NCI-H2107 (cell line): ENCODE measurements at places on chromosomes 5 and 9.

DNA sequence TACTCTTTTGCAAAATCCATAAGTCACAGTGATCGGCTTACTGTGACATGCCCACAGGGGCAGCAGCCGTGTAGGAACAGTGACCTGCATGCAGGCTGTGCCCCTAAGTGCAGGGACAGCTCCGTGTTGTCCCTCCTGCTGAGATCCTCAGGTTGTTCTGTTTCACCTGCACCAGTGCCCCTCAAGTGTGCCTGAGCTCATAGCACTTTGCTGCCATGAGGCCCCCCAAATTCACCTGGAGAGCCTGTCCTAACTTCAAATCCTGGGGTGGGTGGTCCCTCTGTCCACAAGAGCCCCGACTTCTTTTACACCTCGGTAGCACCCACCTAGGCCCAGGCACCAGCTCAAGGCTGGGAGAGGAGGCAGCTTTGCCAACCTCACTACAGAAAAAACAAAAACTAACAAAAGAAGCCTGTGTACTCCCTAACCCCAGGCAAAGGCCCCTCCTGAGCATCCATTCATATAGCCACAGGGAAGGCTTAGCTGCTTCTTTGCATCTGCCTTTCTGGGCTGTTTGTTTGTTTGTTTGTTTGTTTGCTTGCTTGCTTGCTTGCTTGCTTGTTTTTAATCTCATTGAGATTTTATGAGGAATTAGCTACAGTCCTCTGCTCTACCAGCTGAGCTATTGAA, 214.5 kb downstream of the AUH start:
- no peak for DNase-seq

DNA sequence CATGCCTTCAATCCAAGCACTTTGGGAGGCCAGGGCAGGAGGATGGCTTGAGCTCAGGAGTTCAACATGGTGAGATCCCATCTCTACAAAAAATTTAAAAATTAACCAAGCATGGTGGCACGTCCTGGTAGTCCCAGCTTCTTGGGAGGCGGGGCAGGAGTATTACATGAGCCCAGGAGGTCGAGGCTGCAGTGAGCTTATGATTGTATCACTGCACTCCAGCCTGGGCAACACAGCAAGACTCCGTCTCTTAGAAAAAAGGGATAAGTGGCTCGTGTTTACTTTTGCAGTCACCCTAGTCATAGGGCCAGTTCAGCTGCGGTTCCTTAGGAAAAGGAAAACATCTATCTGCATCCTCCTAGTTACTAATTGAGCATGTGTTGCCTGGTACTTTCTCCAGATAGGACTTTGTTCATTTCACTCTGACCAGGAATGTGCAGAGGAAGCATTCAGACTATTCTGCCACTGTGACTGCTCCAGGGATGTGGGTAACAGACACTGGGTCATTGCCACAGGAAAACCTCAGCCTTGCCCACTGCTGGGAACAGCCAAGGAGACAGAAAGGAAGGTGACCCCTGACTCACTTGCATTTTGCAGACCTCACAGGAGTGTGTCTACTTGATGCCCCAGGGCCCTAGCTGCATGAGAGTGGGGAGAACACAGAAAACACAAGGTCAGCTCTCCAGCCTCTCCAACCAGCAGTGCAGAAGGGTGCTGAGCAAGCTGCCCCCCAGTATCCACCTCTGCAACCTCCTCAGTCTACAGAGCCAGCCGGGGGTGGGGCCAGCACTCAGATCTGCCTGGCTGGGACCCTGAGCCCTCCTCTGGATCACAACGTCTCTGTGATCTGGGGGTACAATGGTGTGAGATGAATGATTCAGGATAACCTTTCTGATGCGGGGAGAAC, 33.9 kb upstream of the ALDH1B1 start:
- no peak for DNase-seq

DNA sequence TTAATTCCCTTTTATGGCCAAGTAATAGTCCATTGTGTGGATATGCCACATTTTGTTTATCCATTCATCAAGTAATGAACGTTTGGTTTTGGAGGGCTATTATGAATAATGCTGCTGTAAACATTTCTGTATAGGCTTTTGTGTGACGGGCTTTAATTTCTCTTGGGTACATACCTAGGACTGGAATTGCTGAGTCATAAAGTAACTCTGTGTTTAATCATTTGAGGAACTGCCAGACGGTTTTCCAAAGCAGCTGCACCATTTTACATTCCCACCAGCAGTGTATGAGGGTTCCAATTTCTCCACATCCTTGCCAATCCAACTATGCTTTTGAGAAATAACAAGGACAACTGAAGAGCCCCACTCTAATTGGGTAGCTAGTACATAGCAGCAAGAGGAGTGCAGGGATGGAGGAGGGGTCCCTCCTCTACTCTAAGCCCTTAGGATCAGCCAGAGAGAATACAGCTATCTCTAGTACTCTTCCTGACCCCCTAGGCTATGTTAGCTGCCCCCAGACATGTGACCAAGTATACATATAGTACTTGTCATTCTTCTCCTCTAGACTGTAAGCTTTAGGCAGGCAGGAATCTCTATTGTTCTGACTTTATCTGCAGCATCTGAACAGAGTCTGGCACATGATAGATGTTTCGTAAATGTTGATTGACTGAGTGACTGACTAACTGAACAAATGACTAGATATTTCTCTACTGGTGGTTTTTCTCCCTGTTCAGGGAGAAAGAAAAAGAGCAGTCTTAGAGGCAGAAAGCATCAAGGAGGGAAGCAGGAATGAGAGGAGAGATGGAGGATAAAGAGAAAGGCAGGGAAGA, 22.1 kb upstream of the MATR3 start:
- DNase-seq: no peak

GRCh38 chr5:56512313-56512996, 279.3 kb upstream of the ANKRD55 start:
- no peak for DNase-seq

DNA sequence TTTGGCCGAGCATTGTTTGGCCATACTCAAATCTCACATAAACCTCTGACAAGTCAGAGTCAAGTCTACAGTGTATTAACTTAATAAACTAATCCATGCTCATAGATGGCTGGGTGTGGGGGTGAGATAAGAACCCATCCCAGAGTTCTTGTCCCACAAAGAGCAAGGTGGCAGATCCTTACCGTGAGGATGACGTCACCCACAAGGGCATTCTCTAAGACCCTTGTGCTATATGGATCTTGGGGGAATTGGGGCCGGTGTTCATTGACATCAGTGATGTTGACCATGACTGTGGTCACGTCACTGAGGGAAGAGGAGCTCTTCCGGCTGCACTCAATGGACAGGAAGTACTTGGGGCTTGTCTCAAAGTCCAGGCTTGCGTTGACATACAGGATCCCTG, 62.1 kb downstream of the FAT2 start:
- DNase-seq: no peak

- no peak for DNase-seq
These were observed 45.5 kb upstream of the IFNE start for GRCh38 chr9:21527579-21527978.

- no peak for DNase-seq
These were observed 65.0 kb downstream of the PRRT1B start for GRCh38 chr9:131610231-131610761.
